ENCODE measurements at places on chromosomes 6 and 20. TPM values are rescaled to one million over a fixed set of nuclear protein-coding genes. Genes with fewer than 3 reads are reported as not detected.

GRCh38 chr6:157518397-157519250 lies 137.6 kb downstream of the ZDHHC14 start:
- no peaks in the 10 kb centered on the region for H3K27me3 ChIP-seq
- H3K4me3 ChIP-seq: no peak overlapping the region
- no peaks in the 10 kb centered on the region for H3K4me1 ChIP-seq
- H3K36me3 ChIP-seq: no peaks in the 10 kb centered on the region
- DNase-seq: no peak

ABHD16B gene
- total RNA-seq: not detected

DNA sequence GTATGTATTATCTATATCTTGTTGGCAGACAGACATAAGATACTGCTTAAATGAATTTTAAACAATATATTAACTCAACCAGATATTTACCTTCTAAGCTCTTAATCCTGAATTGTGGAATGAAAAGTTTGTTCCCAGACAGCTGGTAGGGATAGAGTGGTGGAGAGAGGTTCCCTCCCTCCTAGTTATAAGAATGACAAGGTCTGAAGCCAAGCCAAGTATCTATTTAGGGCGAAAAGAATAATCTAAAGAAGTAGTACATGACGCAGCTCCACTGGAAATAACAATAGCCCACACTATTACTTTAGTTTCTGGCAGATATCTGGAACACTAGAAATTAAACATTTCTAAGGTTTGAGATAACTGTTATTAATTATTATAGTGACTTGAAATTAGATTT lies 104.3 kb downstream of the AHI1 start:
- no peaks in the 10 kb centered on the region for H3K27me3 ChIP-seq
- H3K4me3 ChIP-seq: no peak overlapping the region
- H3K4me1 ChIP-seq: no peaks in the 10 kb centered on the region
- no peaks in the 10 kb centered on the region for H3K36me3 ChIP-seq

GRCh38 chr6:79372757-79373156 lies 138.3 kb upstream of the HMGN3 start:
- no peaks in the 10 kb centered on the region for H3K36me3 ChIP-seq
- DNase-seq: no peak
- H3K27ac ChIP-seq: no peak overlapping the region
- H3K27me3 ChIP-seq: no peaks in the 10 kb centered on the region
- no peaks in the 10 kb centered on the region for H3K4me1 ChIP-seq

DNA sequence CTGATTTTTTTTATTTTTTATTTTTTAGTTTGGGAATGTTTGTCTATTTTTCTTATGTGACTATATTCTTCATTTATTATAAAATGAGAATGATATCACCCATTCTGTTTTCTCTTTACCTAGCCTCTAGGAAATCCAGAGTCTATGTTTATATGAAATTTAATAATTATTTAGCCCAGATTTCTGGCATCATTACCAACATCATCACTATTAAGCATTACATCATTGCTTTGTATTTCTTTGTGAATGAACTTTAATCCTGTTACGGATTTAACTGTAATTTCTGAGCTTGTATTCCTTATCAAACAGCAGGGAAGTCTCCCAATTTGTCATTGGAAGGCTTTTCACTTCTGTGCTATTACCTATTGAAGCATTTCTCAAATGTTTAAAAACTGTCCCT lies 72.7 kb upstream of the NOX3 start:
- H3K36me3 ChIP-seq: no peaks in the 10 kb centered on the region
- no peak overlapping the region for H3K4me3 ChIP-seq
- no peak overlapping the region for H3K27ac ChIP-seq
- no peaks in the 10 kb centered on the region for H3K27me3 ChIP-seq
- H3K4me1 ChIP-seq: no peaks in the 10 kb centered on the region
